ENCODE measurements at places on chromosomes 6 and 20.

DNA sequence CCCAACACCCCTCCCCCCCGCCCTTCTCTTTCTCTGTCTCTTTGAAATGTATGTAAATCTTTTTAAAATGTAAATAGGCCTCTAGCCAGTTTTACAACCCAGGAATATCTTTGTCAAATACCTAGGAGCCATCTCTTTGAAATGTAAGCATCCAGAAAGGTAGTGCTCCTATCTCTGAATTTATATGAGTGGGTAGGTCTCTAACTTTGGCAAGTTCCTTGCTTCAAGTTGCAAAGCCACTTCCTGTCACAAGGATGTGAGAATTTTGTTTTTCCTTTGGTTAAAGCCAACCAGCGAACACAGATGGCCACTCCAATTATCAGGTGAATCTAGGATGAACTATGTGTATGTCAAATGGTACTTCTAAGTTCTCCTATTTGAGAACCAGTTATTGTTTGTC lies 6.2 kb upstream of the DEFB132 start:
- DNase-seq, result no peak

DNA sequence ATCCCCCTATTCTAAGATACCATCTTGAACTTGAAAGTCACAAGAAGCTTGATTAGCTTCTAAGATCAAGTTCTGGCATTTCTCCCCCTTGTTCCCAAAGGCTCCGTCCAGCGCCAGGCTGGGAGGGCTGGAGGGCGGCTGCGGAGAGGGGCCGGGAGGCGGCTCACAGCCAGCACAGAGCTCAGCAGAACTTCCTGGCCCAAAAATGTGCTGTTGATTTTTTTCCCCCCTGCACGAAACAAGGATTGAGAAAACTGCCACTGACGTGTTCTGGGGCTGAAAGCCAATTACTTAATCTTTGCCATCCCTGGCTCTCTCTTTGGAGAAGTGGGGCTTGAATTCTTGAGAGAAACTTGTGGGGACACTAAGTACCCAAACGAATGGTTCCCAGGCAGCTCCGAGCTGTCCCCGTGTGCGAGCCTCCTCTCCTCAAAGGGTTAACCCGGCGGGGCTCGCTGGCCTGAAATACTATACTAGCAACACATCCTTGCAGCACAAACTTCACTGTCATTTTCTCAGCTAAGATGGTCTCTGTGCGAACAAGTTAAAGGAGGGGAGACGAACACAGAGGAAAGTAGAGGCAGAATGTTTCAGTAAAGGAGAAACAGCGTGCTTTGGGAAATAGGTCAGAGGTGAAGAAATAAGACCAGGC lies 452 bp downstream of the TRAF3IP2 start:
- peak; percentile 30 for DNase-seq

- no peak for DNase-seq
These were observed 282.1 kb upstream of the TCF21 start for GRCh38 chr6:133606852-133607251.

GRCh38 chr6:163583558-163583957 lies 169.0 kb downstream of the QKI start:
- no peak for DNase-seq

- DNase-seq, result no peak
These were observed 326.7 kb downstream of the SYNE1 start for GRCh38 chr6:152310371-152310954.

DNA sequence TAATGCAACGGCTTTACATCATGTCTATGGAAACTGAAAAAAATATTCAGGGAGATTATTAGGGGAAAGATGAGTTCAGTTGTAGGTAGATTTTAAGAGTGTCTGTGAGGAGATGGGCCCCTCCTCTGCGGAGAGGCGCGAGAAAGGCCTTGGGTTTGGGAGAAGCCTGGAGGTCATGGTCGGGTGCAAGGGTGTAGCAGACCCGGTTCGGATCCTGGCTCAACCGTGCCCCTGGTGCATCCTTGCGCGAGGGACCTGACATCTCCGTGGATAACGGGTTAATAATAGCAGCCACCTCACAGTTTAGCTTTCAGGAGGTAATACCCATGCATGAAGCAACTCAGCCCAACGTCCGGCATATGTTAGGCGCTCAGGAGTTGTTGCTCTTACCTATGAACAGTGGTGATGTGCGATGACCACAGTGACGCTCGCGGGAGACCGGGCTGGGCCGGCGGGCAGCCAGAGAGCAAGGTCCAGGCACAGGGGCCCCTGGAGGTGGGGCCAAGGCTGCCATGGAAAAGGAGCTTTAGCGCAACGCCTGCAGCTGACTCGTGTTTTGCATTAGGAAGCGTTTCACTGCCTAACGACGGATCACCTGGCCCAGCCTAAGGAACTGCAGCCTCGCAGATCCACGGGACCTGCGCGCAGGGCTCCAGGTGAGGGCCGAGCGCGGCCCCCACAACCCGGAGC lies 146.4 kb upstream of the ARID1B start:
- DNase-seq, result no peak

DNA sequence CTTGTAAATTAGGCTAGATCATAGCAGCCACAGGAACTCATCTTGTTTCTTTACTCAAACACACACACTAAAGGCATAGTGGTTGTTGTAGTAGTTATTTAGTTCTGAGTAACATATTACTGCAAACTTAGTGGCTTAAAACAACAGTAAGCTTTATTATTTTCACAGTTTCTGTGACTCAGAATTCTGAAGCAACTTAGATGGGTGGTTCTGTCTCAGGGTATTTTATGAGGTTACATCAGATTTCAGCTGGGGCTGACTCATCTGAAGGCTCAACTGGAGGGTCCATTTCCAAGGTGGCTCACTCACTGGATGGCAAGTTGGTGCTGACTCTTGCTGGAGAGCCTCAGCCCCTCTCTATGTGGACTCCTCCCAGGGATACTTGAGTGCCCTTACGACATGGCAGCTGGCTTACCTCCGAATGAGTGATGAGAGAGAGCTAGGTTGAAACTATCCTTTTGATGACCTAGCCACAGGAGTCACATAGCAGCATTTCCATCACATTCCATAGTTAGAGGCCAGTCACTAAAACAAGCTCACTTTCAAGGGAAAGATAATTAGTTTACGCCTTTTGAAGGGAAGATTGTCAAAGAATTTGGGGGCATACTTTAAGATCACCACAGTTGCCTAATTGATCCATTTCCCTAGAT lies 136.5 kb upstream of the PRND start:
- DNase-seq, result no peak

- DNase-seq, result no peak
These were observed 287.0 kb upstream of the RSPO3 start for GRCh38 chr6:126831461-126831860.

DNA sequence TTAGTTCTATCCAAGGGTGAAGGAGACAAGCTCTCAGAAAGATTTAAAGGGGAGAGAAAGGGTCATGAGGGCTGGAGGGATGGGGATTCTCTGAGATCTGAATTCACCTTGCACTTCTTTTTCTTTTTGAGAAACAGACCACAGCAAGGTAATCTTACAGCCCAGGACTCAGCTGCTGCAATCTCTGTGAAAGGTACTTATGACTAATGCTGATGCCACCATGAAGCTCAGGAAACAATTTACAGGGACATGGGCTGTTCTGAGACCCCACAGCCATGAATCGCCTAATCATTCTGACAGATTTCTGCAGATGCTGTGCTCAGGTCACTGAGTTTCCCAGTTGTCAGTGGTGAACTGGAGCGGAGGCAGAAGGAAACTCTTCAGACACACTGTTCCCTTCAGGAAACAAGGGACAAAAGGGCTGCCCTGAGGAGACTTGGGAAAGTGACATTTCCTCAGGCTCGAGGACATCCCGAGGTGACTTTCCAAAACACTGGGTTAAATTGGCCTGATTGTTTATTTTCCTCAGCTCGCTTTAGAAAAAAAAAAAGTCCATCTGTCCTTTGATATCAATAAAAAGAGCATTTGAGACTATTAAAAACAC lies 103.8 kb upstream of the PLCB4 start:
- DNase-seq, result no peak

- no peak for DNase-seq
These were observed 8.1 kb downstream of the CFAP61 start for GRCh38 chr20:20060234-20060998.

- DNase-seq, result no peak
These were observed 7.3 kb downstream of the TMEM181 start for GRCh38 chr6:158567152-158567551.

GRCh38 chr20:34794006-34794585 lies 31.4 kb downstream of the NCOA6 start:
- DNase-seq, result no peak

DNA sequence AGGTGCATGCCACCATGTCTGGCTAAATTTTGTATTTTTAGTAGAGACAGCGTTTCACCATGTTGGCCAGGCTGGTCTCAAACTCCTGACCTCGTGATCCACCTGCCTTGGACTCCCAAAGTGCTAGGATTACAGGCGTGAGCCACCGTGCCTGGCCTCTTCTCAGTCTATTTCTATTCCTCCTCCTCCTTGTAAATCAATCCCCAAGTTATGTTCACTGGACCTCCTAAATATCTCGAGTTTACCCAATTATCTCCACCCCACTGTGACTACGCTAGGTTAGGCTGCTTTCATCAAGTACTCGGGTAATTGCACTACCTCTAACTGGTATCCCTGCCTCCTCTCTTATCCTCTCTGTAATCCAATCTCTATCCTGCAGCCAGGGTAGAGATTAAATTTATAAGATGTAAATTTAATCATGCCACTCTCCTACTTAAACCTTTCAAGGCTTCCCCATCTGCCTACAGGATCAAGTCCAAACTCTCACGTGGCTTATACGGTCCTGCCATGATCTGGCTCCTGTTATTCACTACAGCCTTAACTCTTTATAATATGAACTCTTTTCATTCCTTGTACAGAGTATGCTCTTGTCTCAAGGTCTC lies 837 bp upstream of the MAD2L1BP start:
- DNase-seq, result no peak

GRCh38 chr6:105429676-105430075 lies 26.8 kb upstream of the PREP start:
- no peak for DNase-seq

GRCh38 chr6:27757307-27757706 lies 154.9 kb downstream of the OR2B2 start:
- peak; percentile 71 for DNase-seq

DNA sequence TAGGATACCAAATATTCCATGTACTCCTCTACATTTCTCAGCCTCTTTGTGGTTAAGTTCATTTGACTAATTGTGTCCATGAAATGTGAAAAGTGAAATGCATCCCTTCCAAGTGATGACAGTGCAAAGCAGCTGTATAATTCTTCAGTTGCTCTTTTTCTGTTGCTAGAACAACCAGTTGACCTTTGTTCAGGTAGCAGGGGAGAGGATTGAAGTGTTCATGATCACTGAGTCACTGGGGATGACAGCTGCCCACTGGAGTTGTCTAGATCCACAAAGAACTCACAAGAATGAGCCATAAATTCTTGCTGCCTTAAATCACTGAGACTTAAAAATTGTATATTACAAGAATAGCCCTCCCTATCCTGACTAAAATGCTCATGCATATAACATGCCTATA lies 254.6 kb downstream of the EPHA7 start:
- DNase-seq, result no peak

- no peak for DNase-seq
These were observed 354.0 kb upstream of the RGS17 start for GRCh38 chr6:153485072-153485471.

GRCh38 chr6:44262467-44263353 lies 2.6 kb downstream of the NFKBIE start:
- no peak for DNase-seq

DNA sequence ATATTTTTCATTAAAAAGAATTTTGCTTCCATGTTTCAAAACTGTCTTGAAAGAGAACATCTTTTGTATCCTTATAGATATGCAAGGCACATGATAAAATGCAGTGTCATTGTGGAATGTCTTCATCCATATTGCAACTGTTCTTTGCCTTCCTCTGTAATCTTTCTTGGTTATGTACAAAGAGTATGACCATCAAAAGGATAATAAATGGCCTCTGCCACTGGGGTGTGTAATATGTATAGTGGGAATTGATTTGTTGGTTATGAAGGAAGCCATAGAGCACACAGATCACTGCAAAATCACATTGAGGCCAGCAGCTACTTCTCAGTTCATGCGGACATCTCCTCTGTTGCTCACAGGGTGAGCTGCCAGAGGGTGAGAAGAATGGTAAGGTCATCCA lies 703.5 kb downstream of the TFAP2A start:
- DNase-seq, result no peak

DNA sequence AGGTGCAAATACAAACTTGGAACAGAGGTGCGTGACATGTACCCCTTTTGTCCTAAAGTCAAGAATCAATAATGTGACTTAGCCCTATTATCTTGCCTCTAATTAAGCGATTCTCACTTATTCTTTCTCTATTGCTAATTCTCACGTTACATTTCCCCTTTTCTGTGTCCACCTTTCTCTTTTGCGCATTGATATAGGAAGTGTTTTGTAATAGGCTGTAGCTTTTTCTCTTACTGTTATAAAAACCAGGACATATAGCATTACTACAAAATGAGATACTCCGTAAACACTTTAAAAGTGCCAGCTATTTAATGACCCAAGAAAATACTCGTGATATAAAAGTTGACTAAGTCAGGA lies 669 bp upstream of the TMEM30A start:
- DNase-seq, result no peak

- no peak for DNase-seq
These were observed 115.3 kb upstream of the EDN1 start for GRCh38 chr6:12174878-12175277.

- DNase-seq, result no peak
These were observed 113.9 kb upstream of the NAA20 start for GRCh38 chr20:19903168-19903811.

DNA sequence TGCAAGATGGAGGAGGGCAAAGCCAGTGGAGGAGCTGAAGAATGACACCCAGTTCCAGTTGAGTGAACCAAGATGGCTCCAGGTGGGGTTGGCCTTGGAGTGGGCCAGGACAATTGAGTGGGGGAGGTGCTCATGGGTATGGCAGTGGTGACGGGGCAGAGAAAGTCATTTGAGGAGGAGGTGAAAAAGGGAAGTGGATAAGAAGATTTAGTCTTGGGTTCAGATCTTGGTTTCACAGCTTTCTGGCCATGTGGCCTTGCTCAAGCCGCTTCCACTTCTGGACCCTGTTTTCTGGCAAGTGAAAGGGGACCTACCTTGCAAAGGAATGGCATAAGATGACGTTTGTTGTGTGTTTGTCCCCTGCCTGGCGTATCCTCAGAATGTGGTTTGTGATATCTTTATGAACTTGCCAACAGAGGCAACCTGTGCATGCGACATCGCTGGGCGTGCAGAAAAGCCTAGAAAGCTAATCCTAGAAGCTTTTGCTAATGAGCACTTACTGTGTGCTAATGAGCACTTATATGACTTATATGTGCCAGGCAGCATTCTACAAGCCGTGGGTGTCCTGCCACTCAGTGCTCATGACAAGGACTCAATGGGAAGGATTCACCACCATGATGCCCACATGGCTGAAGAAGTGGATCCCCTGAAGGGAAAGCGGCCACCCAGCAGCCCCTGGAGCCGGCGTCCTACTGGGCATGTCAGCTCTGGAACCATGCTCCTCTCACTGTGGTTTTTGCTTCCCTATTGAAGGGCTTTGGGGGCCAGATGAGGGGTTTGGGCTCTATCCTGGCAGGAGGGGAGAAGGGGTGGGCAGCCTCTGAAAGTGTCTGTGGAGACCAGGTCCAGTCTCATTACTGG lies 23.6 kb upstream of the STX16 start:
- DNase-seq, result no peak

Measured in activated naive CD8-positive, alpha-beta T cell treated with anti-CD3 and anti-CD28 coated beads, Interleukin-2, amount 50 U/mL, for 24 hours (primary cell).